CD4-positive, alpha-beta T cell treated with Interleukin-6 at 100 ng/mL for 8 hours (primary cell): ENCODE measurements at places on chromosomes 7 and 10.

DNA sequence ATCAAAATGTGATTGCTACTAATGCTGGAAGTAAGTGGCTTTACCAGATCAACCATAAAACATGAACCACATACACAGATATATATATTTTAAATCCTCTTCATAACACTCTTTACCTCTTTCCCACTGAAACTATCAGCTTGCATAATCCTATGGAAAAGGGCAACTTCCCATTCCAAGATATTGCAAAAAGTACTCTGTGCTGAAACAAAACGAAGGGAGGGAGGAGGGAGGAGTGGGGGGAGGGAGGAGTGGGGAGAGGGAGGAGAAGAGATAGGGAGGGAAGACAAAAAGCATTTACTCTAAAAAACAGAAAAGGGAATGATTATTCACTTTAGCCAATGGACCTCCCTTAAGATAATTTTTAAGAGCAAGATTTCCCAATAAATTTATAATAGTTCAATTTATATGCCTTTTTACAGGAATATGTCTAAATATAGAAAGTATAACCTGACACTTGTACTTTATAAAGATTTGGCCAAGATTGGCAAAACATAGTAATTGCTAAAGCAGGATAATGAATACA, 344.8 kb upstream of the NFE2L3 start:
- no peak for DNase-seq

DNA sequence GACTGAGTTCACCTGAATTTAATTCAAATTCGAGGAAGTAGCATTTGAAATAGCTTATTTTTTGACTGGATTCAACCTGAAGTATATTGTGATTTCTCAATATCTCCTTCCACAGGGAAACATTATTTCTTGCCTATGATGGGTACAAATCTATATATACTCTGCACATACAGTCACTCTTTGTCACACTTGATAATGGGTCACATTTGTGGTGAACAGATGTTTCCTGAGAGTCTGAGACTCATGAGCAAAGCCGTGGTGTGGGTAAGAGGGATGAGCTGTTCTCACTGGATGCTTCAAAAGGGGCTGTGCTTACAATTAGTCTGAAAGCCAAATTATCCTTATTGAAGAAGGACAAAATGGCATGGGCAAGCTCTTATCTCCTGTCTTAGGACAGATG, 18.0 kb upstream of the TBXAS1 start:
- DNase-seq = no peak

- no peak for DNase-seq
Measured at GRCh38 chr7:43590862-43591557, 8.1 kb downstream of the STK17A start.

DNA sequence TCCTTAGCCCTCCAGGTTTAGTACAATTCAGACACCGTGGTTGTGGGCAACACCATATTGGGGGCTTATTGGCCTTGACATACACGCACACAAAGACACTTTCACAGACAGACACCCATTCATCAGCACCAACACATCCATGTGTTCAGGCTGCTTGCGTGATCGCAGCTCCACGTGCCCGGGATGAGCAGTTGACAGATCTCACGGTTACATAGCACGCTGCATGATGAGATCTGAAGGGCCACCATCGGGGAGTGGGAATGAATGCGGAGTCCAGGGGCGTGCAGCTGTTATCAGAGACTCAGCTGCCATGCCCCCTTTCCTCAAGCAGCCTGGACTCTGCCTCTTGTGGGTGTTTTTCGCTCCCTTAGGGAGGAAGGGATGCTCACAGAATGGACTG, 285.2 kb downstream of the USP6NL start:
- no peak for DNase-seq

DNA sequence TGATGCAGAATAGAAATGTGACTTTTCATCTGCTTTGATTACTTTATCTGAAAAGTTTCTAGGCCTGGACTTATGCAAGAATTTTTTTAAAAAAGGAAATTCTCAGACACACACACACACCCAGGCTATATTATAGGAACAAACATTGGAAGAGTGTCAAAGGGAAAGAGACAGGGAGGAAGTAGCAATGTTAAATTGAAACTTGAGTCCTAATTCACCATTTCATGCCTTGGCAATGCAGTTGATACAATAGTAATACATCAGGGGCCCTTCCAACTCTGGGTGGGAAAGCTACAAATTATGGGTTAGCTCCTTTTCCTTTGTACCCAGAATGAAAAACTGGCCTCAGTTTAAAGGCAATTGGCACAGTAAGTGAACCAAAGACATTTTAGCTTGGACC, 258.0 kb upstream of the LYZL1 start:
- DNase-seq = no peak
